ENCODE measurements at places on chromosomes 2 and 18.
A peak's percentile ranks its signal among the peaks of the same experiment; 100 is the strongest.

DNA sequence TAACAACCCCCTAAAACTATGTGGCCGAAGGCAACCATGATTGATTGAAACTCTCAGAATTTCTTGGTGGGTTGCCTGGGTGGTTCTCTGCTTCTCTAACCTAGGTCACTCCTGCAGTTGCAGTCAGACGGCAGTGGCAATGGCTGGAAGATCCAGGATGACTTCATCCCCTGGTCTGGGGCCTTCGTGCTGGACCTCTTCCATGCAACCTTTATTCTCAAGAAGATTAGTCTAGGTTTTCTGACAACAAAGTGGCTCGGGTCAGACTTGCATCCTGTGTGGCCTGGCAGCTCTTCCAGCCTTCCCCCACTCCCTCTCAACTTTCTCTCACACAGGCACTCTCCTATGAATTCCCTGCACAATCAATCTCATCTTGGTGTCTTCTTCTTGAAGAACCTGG is 76.4 kb downstream of the METTL4 start:
- DNase-seq = no peak

- no peak for DNase-seq
These were observed 51.0 kb downstream of the TTC27 start for GRCh38 chr2:32678825-32679224.

GRCh38 chr2:26655611-26656195 is 14.5 kb upstream of the CIB4 start:
- no peak for DNase-seq

- DNase-seq = no peak
These were observed 4.4 kb downstream of the DNMT3A start for GRCh38 chr2:25337276-25337675.

GRCh38 chr2:99643787-99644418 is 154.1 kb upstream of the REV1 start:
- no peak for DNase-seq

DNA sequence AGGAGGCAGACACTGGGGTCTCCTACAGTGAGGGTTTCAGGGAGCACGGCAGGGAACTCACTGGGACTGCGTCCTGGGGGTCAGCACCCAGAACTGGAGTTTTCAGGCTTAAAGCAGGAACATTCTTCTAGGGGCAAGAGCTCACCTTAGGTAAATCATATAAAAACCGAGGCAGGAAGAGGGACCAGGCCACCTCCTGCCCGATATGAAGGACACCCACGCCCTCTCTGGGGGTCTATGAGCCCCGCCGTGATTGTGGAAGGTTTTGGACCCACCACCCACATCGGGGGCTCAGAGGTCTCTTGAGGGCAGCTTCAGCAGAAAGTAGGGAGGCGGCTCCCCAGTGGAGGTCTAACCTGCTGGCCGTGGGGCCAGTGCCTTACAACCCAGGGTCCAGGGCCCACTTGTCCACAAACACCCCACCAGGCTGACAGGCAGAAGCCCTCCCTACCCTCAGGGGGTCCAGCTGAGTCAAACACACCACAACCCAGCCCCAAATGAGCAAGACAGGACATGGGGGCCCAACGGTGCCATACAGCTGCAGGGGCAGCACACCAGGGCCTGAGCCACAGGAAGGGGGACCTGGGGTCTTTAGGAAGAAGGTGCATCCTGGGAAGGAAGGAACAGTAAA is 25.3 kb downstream of the CROCC2 start:
- peak; percentile 0 for DNase-seq

- no peak for DNase-seq
These were observed 138.6 kb upstream of the SERTAD2 start for GRCh38 chr2:64792300-64792699.

Measured in activated CD4-positive, alpha-beta T cell treated with anti-CD3 and anti-CD28 coated beads for 4 hours (primary cell).